ENCODE measurements at places on chromosomes 6 and 20.

DNA sequence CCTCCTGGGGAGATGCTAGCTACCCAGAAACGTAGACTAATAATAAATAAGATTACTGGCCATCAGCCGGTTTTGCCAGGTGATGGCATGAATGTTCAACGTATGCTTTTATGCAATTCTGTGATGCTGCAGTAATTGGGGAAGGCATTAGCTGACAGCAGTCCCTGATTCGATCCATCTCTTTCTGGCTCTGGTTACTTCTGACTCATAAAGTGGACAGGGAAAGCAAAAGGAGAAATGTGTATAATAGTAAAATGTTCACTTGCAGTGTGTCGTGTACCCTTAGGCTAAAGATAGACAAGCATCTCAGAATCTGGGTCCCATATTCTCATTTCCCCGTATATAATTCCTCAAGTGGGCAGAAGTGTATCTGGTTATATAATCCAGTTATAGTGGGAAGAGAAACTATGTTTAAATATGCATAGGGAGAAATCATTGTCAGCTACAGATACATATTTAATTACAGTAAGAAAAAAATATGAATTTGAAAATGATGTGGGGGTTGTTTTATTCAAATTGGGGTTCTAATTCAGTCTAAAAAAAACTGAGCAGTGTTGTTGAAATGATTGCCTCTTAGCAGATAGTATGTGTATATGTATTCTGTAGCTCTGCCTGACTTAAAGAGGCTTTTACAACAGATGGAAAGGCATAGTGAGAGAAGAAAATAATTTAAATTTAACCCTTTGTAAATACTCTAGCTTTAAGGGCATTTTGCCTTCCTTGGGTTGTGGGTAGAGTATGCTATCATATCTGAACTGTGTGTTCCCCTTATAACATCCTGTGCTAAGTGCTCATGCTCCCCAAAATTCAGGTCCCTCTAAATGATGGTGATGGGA is 40.6 kb downstream of the DOK5 start:
- no peak for DNase-seq

- no peak for DNase-seq
Observed at GRCh38 chr20:50269091-50270033, 78.7 kb downstream of the CEBPB start.

- peak; percentile 20 for DNase-seq
Observed at GRCh38 chr20:32387252-32387651, 29.1 kb downstream of the ASXL1 start.

DNA sequence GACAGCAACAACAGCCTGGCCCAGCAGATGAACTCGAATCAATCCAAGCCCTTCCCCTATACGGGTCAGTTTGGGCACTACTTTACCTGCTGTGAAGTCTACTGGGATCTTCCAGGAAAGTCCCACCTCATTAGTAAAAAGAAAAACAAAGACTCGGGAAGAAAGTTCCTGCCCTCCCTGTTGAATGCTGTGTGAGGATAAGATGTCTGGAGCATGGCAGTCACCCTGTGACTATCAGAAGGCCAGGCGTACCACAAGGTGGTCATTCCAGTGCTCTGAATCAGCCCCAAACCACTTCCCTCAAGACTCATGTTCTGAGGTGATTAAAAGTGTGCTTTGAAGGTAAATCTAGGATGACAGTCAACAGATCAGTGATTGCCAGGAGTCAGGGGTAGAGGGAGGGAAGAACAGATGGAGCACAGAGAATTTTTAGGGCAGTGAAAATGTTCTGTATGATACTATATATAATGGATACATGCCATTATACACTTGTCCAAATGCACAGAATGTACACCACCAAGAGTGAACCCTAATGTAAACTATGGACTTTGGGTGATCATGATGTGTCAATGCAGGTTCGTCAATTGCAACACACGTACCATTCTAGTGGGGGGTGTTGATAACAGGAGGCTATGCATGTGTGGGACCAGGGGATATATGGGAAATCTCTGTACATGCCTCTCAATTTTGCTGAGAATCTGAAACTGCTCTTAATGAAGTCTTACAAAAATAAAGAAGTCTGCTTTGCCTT is 14.7 kb downstream of the FKBP1A start:
- DNase-seq, result peak; percentile 49

- DNase-seq, result peak; percentile 8
Observed at GRCh38 chr6:151784441-151785214, 22.9 kb upstream of the ESR1 start.

GRCh38 chr6:82227770-82228169 is 19.8 kb downstream of the IBTK start:
- DNase-seq, result no peak

DNA sequence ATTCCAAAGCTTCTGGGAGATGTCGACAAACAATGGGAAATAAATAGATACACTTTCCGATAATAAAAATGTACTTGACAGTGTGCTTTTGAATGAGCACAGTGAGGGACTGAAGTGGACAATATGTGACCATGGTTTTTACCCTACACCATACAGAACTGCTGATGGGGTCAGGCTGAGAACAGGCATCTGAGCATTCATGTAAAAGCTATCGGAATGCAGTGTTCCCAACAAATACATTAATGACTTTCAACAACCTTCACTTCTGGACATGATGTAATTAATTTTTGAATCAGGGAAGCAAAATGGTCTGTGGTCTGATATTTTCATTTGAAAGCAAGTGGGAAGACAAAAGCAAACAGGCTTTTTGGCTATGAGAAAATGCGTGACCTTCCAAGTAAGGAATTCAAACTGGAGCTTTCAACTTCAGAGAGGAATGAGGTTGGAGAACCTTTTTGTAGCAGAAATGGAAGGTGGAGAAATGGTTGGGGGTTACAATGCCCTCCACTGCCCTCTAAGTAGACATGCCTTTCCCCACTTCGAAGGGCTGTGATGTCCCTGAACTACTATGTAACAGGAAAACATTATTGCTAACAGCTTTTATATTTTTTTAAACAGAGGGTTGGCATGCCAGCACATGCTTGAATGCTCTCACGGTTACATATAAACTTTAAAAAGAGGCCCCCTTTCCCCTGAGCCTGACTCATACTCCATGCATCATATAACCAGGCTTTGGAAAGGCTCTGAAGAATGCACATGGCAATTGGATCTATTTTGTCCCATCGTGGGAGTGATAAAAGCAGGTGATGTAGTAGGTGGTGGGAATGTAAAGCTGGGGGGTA is 203.5 kb upstream of the CITED2 start:
- DNase-seq, result peak; percentile 94

DNA sequence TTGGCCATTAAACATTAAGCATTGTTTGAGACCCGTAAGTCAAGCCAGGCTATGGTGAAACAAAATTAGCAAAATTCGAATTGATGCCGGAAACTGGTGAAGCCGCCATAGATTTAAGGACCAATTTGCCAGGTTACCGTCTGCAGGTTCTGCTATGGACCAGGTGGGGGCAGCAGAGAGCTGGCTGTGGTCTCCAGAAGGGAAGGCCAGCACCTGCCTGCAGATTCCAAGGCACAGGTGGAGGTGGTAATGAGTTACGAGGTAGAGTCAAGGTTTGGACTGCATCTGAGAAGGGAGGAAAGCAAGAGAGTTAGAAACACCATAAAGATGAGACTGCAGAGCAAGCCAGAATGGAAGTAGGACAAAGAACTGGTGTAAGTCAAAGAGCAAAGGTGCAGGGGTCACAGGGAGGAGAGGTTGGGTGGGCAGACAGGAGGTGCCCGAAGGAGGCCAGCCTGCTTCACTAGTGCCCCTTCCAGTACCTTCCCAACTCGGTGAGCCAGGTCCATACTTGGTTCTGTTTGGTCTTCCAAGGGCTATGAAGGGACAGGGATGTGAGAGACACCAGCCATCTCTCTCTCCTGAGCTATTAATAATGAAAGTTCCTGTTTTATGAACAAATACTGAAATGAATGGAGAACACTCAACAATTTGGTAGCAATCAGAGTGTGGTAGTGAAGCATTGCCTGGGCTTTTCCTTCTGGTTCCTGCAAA is 131.6 kb upstream of the ESR1 start:
- no peak for DNase-seq

GRCh38 chr20:33093074-33093473 is 13.6 kb downstream of the BPIFB4 start:
- no peak for DNase-seq

DNA sequence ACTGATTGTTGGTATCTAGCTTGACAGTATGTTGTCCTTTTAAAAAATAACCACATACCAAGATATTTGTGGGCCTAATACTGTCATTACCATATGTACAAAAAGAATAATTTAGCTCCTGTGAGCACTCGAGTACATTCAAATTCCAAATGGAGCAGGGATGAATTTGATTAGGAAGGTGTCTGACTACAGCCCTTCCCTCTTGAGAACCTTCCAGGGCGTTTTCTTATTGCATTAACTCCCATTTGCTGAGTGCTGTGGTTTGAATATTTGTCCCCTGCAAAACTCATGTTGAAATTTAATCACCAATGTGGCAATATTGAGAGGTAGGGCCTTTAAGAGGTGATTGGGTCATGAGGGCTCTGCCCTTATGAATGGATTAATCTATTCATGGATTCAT is 76.9 kb upstream of the RALY start:
- no peak for DNase-seq

DNA sequence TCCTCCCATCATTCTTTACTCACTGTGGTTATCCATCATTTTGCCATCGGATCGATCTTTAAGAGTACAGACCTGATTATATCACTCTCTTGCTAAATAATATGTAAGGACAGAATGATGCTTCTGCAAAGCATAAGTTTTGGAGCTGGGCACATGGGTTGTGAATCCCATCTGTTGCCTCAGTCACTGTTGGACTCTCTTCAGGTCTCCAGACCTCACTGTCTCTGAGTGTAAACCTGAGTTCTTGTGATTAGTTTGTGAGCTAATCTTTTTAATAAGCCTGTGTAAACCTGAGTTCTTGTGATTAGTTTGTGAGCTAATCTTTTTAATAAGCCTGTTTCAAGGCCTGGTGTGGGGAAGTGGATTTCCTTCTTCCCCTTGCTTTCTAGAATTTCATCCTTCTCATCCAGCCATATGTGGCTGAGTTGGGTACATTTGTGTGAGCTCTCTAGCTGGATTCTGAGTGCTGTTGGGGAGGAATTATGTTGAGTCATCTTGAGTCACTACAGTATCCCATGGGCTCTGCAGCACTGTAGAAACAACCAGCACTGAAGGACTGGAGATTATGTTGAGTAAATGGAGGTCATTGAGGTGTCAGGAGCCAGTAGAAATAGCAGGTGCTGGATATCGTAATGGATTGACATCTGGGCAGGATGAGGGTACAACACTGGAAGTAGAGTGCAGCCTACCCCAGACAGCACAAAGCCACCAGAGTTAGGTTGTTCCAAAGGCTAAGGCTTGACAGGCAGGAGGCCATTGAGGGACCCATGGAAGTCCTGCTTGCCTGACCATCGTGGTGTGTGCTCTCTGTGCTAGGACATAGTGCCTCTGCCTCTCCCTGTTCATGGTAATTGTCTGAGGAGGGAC is 52.4 kb downstream of the SCAND1 start:
- DNase-seq, result peak; percentile 86

GRCh38 chr6:106823732-106824351 is 150.7 kb downstream of the CD24 start:
- no peak for DNase-seq

GRCh38 chr6:152301021-152301764 is 336.0 kb downstream of the SYNE1 start:
- DNase-seq, result peak; percentile 62

GRCh38 chr20:23136893-23137745 is 51.0 kb upstream of the CD93 start:
- DNase-seq, result no peak

DNA sequence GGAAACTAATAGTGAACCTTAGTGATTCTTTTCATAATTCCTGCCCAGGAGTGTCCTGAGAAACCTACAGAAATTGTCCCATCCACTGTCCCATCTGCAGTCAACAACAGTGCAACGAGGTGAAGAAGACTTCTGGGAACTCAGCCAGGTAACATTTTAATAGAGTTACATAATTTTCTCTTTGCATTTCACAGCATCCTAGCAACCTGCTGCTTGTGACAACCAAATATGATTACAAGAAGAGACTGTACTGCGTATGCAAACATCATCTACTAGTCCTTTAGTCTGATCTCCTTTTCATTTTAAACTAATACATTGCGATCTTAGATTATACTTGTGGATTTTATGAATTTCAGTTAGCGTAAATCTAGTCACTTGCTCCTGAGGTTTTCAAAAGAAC is 951.6 kb downstream of the TFAP2A start:
- peak; percentile 42 for DNase-seq

DNA sequence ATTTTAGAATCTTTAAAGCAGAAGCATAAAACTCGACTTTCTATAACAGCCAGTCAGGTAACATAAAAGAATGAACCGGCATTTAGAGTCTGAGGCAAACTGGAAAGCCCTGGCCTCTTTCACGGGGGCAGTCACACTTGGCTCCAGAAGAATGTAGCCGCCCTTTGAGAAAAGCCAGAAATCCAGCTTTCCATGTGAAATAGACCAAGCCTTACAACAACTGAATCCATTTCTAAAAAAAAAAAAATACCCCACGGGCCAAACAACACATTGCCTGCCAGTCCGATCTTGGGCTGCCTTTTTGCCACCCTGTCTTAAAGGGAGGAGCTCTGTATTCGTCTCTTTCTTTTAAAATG is 252.9 kb upstream of the TAB2 start:
- DNase-seq, result no peak

GRCh38 chr20:57705127-57705899 is 4.5 kb downstream of the PMEPA1 start:
- no peak for DNase-seq

DNA sequence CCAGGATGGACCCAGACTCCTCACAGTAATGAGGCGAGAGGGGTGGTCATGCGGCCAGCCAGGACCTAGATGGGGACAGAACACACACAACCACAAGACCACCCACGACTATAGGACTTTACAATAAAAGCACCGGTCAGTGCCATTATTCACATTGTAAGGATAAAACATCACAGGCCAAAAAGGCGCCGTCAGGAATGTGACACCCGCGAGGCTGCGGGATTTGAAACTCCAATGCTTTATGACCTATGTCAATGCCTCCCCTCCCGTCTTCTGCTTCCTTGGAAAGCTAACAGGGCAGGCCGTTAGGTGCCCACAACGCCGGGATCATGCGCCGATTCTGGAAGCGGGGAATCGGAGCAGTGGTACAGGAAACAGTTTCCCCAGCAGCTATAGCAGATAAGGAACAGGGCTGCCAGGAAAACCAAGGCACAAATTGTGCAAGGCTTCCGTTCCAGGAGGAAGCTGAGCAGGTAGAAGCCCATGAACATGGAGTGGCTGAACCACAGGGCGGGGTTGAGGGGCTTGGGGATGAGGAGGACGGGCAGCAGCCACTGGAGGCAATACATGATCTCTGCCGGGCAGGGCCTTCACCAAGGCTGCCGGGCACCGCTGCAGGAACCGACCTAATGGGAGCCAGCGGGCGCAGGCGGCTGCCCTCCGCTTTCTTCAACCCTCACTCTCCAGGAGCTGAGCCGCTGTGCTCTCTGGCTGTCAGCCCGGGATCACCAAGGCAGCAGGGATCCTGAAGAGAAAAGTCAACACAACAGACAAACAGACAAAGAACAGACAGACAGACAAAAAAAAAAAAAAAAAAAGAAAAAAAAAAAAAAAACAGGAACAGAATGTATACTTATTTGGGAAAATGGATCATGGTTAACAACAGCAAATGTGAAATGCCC is 2.2 kb upstream of the NNAT start:
- no peak for DNase-seq

GRCh38 chr6:146923205-146923833 is 280.9 kb upstream of the STXBP5 start:
- DNase-seq, result no peak
